ENCODE measurements at places on chromosomes 7 and 10. TPM values are rescaled to one million over a fixed set of nuclear protein-coding genes. Genes with fewer than 3 reads are reported as not detected.

The C7orf57 gene
- polyA plus RNA-seq = not detected

The SCART1 gene
- polyA plus RNA-seq = 0.35 TPM

The GIMAP1 gene
- polyA plus RNA-seq = 2.8 TPM

The ADAP1 gene
- 2.2 TPM for polyA plus RNA-seq

The ZNF467 gene
- polyA plus RNA-seq = 3.6 TPM

The SBDS gene
- 66.0 TPM for polyA plus RNA-seq

The RAMP3 gene
- 27.5 TPM for polyA plus RNA-seq

The CTAGE4 gene
- polyA plus RNA-seq = 1.4 TPM

The PGAM2 gene
- polyA plus RNA-seq = 0.56 TPM

The CFAP70 gene
- 0.61 TPM for polyA plus RNA-seq

The CRHR2 gene
- not detected for polyA plus RNA-seq

The LRCH4 gene
- polyA plus RNA-seq = 16.9 TPM

The ACSM6 gene
- not detected for polyA plus RNA-seq

The ITPRID1 gene
- not detected for polyA plus RNA-seq

The HIBADH gene
- 59.7 TPM for polyA plus RNA-seq

The RNF148 gene
- polyA plus RNA-seq = not detected

The GARIN1A gene
- polyA plus RNA-seq = 0.19 TPM

The NUP205 gene
- 7.5 TPM for polyA plus RNA-seq

The SLC13A1 gene
- not detected for polyA plus RNA-seq

The PON1 gene
- 224 TPM for polyA plus RNA-seq

The PCLO gene
- polyA plus RNA-seq = 0.12 TPM

The CHAT gene
- polyA plus RNA-seq = not detected

The C10orf62 gene
- 0.16 TPM for polyA plus RNA-seq

The CPA4 gene
- polyA plus RNA-seq = not detected

The PSPH gene
- 7.4 TPM for polyA plus RNA-seq

The GSDME gene
- 3.6 TPM for polyA plus RNA-seq

The LRRD1 gene
- polyA plus RNA-seq = not detected

The MACROH2A2 gene
- 3.5 TPM for polyA plus RNA-seq

The STK31 gene
- polyA plus RNA-seq = 0.03 TPM

The NEUROD6 gene
- polyA plus RNA-seq = not detected
